Activated T-cell treated with anti-CD3 and anti-CD28 coated beads, Interleukin-2, amount 50 U/mL, for 48 hours (primary cell): ENCODE measurements at places on chromosomes 5 and 9.

- peak; percentile 49 for DNase-seq
Observed at GRCh38 chr9:6567140-6567591, 78.4 kb downstream of the GLDC start.

DNA sequence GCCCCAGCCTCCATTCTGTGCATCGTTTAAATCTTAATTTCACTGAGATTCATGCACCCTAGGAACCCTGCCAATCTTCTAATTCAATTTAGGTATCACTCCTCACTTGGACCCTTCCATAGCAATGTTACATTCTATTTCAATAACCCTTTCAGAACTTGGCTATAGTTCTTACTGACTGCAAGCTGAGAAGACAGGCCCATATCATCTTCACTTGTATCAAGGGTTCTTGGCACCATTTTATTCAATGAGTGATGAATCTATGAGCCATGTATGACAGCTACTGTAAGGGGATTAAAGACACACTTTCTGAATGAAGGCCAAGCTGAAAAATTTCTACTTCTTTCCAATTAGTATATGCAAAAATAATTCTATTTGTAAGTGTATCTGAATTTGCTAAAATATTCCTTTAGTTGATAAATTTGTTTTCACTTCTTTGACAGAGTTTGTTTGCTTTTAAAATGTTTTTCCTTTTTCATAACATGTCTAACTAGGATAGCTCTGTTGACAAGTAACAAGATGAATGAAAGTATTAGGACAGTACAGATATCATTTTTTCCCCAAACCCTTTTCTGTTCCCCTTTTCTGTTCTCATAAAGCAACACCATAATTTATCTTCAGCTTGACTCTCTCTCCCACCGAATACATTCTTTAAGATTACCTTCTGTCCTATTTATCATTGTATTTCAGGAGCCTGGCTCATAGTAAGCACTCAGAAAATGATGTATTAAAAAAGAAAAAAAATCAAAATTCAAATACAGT lies 9.6 kb downstream of the ITGA2 start:
- no peak for DNase-seq

- DNase-seq = no peak
Observed at GRCh38 chr9:18726546-18726945, 252.6 kb downstream of the ADAMTSL1 start.

GRCh38 chr9:30522061-30522460 lies 1862.4 kb upstream of the ACO1 start:
- no peak for DNase-seq

GRCh38 chr5:129454461-129454860 lies 5.6 kb upstream of the ADAMTS19 start:
- no peak for DNase-seq

- DNase-seq = no peak
Observed at GRCh38 chr9:101443364-101443771, 7.8 kb upstream of the ALDOB start.

- no peak for DNase-seq
Observed at GRCh38 chr9:109245310-109245897, 75.5 kb downstream of the EPB41L4B start.

GRCh38 chr5:68193481-68194036 lies 22.0 kb upstream of the PIK3R1 start:
- no peak for DNase-seq

GRCh38 chr5:33941090-33941489 lies 4.9 kb downstream of the RXFP3 start:
- no peak for DNase-seq

DNA sequence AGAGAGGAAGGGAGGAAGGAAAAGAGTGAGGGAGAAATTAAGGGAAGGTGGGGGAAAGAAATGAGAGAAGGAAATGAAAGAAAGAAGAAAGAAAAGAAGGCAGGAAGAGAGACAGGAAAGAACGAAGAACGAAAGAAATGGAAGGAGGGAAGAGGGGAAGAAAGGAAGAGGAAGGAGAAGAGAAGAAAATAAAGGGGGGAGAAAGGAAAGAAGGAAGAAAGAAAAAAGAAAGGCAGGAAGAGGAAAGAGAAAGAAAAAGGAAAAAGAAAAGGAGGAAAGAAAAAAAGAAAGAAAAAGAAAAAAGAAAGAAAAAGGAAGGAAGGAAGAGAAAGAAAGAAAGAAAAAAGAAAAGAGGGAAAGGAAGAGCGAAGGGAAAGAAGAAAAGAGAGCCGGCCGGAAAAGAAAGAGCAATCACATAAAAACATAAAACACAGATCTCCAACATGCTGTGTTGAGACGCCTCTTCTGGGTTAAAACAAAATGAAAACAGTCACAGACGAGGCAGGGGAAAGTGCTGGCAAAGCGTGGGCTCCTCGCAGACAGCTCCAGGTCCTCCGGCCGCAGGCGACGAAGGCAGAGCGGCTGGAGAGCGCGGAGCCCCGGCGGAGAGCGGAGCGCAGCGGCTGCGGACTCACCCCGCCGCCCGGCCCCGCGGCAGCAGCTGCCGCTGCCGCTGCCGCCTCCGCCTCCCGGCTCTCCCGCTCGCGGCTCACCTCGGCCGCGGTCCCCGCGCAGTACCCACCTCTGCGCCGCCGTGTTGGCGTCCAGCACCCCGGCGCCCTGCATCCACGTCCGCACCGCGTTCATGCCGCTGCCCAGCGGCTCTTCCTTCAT lies 896 bp downstream of the EBF1 start:
- peak; percentile 58 for DNase-seq

GRCh38 chr5:52886206-52886605 lies 98.5 kb downstream of the ITGA1 start:
- no peak for DNase-seq

DNA sequence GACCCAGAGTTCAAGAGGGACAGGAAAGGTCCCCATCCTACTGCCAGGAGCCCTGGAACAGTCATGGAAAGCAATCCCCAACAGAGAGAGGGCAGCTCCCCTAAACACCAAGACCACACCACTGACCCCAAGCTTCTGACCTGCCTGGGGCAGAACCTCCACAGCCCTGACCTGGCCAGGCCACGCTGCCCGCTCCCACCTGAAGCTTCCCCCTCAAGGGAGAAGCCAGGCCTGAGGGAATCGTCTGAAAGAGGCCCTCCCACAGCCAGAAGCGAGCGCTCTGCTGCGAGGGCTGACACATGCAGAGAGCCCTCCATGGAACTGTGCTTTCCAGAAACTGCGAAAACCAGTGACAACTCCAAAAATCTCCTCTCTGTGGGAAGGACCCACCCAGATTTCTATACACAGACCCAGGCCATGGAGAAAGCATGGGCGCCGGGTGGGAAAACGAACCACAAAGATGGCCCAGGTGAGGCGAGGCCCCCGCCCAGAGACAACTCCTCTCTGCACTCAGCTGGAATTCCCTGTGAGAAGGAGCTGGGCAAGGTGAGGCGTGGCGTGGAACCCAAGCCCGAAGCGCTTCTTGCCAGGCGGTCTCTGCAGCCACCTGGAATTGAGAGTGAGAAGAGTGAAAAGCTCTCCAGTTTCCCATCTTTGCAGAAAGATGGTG lies 31.6 kb downstream of the CD180 start:
- DNase-seq = no peak

DNA sequence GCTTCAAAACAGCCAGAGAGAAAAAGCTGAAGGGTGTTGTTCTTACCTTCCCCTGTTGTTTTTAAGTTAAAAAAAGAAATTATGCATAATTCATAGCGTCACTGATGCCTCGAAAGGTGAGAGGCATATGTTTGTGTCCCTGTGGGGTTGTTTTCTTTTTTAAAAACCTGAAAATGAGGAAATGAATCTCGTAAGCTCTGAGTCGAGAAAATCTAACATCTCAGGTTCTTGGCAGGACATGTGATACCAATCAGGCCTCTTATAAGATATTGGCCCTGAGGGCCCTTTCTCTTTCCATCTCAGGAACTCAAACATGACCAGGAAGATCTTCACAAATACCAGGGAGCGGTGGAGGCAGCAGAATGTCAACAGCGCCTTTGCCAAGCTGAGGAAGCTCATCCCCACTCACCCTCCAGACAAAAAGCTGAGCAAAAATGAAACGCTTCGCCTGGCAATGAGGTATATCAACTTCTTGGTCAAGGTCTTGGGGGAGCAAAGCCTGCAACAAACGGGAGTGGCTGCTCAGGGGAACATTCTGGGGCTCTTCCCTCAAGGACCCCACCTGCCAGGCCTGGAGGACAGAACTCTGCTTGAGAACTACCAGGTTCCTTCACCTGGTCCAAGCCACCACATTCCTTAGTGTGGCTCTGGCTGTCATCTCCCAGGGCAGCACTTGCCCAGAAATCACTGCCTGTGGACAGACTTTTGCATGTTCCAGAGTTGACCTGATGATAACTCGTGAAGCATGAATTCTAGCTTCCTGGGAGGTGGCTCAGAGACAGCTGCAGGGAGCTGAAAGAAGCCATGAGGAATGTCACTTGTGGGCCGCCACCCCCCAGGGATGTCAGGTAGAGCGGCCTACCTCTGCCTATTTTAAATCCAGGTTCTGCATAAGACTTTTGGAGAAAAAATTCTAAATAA lies at the start of gene TAL2:
Gene TAL2, plus strand, starts transcription at position 274 of the 921 bp plus-strand sequence. Its CDS starts 40 bp downstream, at position 314.
- no peak for DNase-seq

- DNase-seq = no peak
Observed at GRCh38 chr9:132055756-132056155, 23.9 kb downstream of the MED27 start.

GRCh38 chr5:161548487-161549094 lies 2.1 kb upstream of the GABRB2 start:
- no peak for DNase-seq
